ENCODE measurements at places on chromosomes 1 and 21.

DNA sequence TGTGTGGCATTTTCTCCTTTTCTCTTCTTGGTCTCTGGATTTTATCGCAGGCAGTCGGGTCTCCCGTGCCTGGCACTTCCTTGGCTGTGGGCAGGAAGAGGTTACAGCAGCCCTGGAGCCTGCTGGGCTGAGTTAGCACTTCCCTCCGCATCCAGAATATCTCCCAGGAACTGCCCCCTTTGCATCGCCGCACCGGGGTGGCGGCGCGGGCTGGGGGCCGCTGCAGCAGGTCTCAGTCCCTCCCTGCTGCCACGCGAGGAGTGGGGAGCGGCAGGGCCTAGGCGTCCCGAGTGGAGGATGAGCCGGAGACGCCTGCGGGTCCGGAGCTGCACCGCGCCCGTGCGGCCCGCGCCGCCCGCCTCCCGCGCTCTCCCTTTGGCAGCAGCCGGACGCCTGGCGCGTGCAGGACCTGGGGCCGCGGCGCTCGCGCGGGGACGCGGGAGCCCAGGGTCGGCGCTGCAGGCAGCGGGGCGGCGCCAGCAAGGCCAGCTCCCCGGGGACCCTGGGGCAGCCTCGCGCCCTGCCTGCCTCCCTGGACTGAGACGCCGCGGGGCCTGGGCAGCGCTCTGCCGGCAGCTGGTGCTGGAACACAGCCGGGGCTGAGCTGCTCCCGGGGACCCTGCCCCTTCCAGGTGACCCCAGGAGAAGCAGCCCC is 192.8 kb downstream of the PRDM2 start:
- DNase-seq = no peak

- DNase-seq = peak; percentile 61
These were observed 2.2 kb downstream of the ACAP3 start for GRCh38 chr1:1305300-1306069.

DNA sequence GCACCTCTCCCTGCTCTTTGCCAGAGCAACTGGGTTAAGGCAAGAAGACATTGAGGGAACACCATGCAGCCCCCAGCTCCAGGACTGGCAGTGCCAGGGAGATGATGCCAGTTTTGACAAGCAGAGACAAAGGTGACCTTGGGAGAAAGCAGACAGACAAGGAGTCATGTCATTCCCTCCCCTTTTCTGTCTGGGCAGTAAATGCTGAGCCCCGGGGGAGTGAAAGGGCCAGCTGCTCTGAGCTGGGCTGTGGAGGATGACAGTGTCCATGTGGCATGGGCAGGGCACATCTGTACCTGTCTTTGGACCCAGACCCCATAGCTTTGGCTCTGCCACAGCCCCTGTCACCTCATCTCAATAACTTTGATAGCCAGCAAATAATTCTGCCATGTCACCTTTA is 24.2 kb downstream of the PLEKHA6 start:
- DNase-seq = no peak

DNA sequence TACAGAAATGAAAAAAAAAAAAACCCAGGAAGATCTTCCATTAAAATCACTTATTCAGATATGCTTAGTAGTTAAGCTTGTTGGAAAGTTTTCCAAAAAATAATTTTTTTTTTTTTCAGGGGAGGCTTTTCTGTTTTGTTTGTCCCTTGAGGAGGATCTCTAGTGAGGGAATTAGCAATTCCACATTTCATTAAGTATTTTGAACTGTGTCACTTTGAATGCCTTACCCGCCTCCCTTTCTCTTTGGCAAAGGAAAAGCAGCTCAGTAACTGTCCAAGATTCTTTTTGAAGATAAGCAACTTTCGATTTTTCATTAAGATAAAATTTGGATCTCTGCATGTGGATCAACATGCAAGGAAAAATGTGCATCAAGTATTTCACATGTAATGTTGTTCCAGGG is 1.8 kb downstream of the NTNG1 start:
- no peak for DNase-seq

GRCh38 chr1:58786184-58786926 is 2.5 kb upstream of the JUN start:
- DNase-seq = no peak

- no peak for DNase-seq
These were observed 14.9 kb downstream of the ZBTB18 start for GRCh38 chr1:244065960-244066388.

GRCh38 chr1:91805311-91805801 is 80.6 kb downstream of the TGFBR3 start:
- no peak for DNase-seq

- no peak for DNase-seq
These were observed 151.6 kb downstream of the KCTD3 start for GRCh38 chr1:215718575-215719287.

DNA sequence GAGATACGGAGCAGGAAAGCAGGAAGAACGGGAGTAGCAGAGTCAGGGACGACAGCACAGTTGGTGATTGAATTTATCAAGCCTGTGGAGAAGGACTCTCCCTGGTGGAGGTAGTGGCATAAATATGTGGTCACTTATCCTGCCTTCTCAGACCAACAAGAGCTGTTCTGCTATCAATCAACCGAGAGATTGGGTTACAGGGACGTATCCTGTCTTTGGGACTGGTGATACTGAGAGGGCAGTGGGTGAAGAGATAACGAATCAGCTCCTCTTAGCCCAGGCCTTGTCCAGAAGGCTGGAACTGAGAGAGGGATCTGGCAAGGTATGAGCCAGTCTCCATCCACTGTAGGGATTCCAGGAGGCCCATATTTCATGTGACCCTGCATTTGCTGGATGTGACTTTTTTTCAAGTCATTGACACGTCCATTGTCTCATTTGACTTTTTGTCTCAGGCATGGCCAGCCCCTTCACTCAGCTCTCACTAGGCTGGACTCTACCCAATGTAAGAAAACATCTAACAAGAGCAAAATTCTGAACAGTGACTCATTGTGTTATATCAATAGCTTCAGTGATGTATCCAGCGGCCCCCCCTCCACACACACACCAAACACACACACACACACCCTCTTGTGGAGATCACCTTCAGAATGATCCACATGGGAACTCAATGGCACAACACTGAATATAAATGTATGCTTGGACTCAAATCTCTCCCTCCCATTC is 11.3 kb downstream of the C1orf116 start:
- DNase-seq = no peak

- no peak for DNase-seq
These were observed 38.4 kb downstream of the NCMAP start for GRCh38 chr1:24594328-24594598.

- peak; percentile 7 for DNase-seq
These were observed 1.2 kb downstream of the SH3GLB1 start for GRCh38 chr1:86705665-86705985.

DNA sequence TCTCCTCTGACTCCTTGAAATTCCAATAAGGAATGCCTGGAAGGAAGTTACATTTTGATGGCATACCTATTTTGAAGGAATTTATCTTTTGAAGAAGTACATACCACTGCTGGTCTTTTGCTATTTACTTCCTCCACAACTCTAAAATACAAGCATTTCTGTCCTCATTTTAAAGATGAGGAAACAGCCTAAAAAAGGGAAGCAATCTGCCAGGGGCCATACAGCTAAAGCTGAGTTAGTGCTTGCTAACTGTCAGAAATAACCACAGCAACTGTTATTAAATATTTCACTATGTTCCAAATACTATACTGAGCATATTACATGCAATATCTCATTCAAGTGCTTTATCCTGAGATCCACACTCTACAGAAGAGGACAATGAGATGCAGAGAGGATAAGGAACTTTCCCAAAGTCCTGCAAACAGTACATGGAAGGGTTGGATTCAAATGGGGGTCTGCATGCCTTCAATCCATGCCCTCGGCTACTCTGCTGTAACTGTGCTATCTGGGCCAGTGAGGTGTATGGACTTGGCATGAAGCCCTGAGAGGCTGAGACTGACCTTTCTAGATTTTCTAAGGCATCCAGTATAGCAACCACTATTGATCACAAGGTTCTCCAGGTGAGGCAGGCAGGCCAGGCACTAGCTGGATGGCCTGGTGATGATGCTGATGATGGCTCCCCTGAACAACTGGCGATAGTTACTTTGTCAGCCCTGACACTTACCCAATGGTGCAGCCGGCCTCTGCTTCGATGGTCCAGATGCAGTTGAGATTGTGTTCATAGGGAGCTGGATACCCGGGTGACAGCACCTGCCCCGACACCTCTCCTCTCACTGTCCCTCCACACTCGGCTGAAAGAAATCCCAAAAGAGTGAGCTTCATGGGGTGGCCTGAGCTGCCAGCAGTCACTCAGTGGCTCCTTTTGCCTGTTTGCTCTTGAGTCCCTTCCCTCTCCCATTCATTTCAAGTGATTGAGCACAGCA is 171.4 kb upstream of the HMGB4 start:
- no peak for DNase-seq

Data from germinal center (tissue), 1 donor.